ENCODE measurements at places on chromosomes 4 and X.

DNA sequence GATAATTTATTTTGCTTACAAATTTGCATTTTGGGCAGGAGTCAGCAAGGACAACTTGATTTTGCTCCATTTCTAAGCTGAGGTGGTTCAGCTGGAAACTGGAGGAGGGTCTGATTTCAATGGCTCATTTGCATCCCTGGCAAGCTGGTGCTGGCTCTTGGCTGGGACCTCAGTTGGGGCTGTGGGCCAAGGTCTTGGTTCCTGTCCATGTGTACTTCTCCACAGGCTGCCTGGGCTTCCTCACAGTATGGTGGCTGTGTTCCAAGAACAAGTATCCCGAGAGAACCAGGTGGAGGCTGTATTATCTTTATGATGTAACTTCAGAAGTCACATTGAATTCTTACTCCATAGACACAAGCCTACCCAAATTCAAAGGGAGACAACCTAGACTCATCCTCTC is 77.0 kb upstream of the STX18 start:
- DNase-seq, result no peak

- peak; percentile 74 for DNase-seq
Observed at GRCh38 chrX:46912603-46913491, 626 bp downstream of the JADE3 start.

DNA sequence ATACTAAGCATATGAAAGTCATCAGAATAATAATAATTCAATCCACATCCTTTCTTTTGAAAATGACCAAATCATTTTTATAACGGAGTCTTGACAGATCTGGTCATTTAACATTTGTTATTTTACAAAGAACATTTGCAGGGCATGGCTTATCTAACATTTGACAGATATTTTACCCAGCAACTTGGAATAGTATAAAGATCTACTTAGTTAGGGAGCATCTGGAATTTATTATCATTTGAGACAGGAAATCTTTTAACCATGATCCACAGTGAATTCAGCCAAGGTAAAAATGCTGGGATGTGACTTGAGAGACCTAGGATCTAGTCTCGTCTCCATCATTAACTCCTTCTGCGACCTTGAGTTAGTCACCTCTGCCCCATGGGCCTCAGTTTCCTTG is 22.4 kb downstream of the STARD8 start:
- no peak for DNase-seq

DNA sequence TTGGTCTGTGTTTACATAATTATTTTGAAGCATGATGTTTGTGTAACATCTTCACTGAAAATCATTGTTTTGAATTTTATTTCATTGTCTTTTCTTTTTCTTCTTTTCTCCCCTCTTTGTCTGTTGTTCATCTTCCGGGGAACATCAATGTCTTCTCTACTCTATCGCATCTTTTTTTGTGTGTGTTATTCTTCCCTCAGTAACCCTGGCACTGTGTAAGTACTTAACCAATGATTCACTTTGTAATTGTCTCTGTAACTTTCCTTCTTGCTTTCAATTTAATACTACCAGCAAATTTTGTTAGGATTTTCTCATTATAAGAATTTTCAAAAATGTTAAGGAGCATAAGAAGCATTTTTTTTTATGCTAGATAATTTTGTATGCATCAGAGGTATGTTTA is 130.8 kb downstream of the PDLIM5 start:
- no peak for DNase-seq

- DNase-seq, result no peak
Observed at GRCh38 chr4:26837993-26838842, 22.4 kb upstream of the STIM2 start.

DNA sequence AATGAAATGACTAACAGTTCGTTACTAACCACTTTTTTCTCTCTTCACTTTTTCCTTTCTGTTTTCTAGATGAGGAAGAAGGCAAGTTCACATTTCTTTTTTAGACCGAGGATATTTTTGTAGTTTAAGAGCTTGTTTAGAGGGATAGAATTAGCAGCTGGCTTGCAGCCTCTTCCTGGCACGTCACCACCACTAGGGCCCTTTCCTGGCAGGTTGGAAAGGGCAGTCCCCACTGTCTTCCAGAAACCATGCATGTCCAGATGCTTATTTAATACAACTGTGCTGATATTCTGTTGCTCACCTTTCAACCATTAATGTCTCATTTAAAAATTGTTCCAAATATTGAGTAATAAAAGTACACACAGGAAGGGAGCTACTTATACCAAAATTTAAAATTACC is 209.5 kb upstream of the PACRGL start:
- no peak for DNase-seq

- DNase-seq, result no peak
Observed at GRCh38 chr4:77126809-77127208, 30.2 kb upstream of the CCNG2 start.

GRCh38 chrX:9464435-9465371 is at the start of gene TBL1X:
Gene TBL1X, plus strand, starts transcription at chrX:9465058. Its CDS starts 188,529 bp downstream, at chrX:9653587.
- peak; percentile 64 for DNase-seq

GRCh38 chr4:32645653-32646052 is 1925.5 kb downstream of the PCDH7 start:
- no peak for DNase-seq

GRCh38 chr4:162952232-162952631 is 214.5 kb downstream of the NAF1 start:
- DNase-seq, result peak; percentile 10

Data from eye (tissue), 1 donor.